Activated T-helper 1 cell treated with anti-CD3 and anti-CD28 coated beads, Interleukin-2, amount 50 U/mL, for 16 hours (primary cell): ENCODE measurements at places on chromosomes 1 and 21.

GRCh38 chr1:41924911-41925310, 6.2 kb upstream of the HIVEP3 start:
- no peak for DNase-seq

DNA sequence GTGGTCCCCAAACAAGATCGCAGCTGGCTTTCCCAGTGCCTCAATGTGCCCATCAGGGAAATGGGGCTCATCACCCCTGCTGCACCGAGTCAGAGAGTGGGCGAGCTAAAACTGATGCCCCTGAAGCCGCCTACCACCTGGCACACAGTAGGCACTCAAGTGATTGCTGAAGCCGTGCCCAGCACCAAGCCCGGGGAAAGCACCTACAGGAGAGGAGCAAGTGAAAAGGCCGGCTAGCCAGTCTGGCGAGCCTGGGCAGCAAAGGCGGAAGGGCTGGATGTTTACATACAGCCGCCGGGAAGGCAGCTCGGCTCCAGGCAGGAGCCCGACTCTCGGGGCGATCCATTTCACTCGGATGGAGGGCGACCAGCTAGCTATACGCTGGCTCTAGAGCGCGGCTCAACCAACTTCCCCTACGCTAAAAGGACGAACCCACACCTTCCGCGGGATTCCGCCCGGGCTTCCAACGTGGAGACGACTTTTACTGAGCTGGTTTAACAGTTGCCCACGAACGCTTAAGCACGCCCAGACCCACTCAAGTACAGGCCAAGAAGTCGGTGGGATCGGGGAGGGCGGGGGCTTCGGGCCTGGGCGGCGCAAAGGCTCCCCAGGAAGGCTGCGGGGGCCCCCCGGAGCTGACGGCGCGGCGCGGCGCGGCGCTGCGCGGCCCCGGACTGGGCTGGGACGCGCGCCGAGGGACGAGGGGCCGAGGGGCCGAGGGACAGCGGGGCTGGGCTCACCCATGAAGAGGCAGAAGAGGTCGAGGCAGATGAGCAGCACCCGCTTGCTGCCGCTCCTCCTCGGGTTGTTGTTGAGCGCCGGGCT, 1.0 kb downstream of the PLPP3 start:
- no peak for DNase-seq

DNA sequence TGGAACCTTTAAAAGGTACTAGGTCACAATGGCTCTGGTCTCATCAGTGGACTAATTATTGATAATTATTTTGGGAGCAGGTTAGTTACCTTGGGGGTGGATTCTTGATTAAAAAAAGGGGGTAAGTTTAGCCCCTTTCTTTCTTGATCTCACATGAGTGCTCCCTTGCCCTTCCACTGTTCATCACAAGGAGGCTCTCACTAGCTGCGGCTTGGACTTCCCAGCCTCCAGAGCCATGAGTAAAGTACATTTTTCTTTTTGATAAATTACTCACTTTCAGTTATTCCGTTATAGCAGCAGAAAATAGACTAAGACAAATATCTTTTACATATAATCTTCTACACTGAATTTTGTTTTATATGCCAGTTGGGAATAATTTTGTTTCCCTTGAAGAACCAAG, 254.8 kb upstream of the DEPDC1 start:
- DNase-seq = no peak

- DNase-seq = no peak
Observed at GRCh38 chr1:6279613-6280383, 18.9 kb upstream of the GPR153 start.

DNA sequence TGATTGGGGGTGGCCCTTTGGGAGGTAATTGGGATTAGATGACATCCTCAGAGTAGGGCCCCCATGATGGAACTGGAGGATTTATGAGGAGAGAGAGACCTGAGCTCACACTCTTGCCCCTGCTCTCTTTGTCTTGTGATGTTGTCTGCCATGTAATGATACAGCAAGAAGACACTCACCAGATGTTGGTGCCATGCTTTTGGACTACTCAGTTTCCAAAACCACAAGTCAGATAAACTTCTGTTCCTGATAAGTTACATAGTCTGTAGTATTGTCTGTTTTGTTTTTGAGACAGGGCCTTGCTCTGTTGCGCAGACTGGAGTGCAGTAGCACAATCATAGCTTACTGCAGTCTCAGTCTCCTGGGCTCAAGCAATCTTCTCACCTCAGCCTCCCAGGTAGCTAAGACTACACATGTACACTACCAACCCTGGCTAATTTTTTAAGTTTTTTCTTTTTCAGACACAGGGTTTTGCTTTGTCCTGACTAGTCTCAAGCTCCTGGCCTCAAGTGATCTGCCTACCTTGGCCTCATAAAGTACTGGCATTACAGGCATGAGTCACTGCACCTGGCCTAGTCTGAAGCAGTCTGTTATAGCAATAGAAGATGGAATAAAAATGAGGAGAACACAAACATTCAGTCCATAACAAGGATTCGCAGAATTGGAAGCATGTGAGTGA, 115.0 kb upstream of the GALNT2 start:
- no peak for DNase-seq

- no peak for DNase-seq
Observed at GRCh38 chr1:201933840-201934430, 12.4 kb downstream of the LMOD1 start.

GRCh38 chr1:156703336-156703735, 2.0 kb downstream of the CRABP2 start:
- DNase-seq = no peak

- no peak for DNase-seq
Observed at GRCh38 chr1:31166462-31166861, 73.2 kb downstream of the NKAIN1 start.

- no peak for DNase-seq
Observed at GRCh38 chr1:173507205-173507846, 30.2 kb downstream of the PRDX6 start.

GRCh38 chr1:104706631-104707147, 957.0 kb downstream of the AMY1C start:
- DNase-seq = no peak

DNA sequence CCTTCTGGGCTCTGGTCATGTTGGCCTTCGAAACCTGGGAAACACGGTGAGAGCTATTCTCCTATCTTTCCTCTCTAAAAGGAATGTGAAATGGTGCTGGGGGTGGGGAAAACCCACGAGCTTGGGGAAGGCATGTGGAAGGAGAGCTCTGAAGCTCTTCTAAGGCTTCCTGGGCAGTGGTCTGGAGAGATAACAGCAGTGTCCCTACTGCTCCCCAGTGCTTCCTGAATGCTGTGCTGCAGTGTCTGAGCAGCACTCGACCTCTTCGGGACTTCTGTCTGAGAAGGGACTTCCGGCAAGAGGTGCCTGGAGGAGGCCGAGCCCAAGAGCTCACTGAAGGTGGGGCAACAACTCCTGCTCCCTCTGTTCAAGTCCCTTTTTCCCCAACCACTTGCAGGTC, 2.8 kb downstream of the USP21 start:
- DNase-seq = no peak

DNA sequence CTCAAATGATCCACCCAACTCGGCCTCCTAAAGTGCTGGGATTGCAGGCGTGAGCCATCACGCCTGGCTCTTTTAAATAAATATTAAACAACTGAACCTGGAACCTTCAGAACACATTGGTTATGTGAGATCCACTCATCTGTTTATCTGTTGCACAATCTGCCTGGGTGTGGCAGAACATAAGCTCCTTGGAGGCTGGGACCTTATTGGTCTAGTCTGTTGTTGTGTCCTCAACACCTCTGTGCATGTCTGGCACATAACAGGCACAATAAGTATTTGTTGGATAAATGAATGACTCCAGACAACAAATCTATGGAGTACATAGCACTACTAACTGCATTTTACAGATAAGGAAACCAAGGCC, 4.1 kb upstream of the NBL1 start:
- no peak for DNase-seq

- no peak for DNase-seq
Observed at GRCh38 chr1:5686925-5687706, 305.1 kb downstream of the NPHP4 start.

- DNase-seq = no peak
Observed at GRCh38 chr21:35257413-35257812, 208.3 kb upstream of the RUNX1 start.

- DNase-seq = no peak
Observed at GRCh38 chr21:17784604-17785402, 34.4 kb downstream of the C21orf91 start.

DNA sequence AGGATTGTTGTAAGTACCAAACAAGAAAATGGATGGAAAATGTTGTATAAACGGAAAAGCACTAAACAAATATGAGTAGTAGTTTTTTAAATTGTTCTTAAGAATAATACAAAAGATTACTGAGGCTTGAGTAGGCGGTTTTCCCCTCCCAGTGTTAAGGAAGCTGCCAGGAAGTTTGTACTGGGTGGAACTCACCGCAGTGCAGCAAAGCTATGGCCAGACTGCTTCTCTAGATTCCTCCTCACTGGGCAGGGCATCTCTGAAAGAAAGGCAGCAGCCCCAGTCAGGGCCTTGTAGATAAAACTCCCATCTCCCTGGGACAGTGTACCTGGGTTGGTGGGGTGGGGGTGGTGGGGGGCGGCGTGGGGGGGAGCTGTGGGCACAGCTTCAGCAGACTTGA, 58.7 kb downstream of the XCL2 start:
- no peak for DNase-seq

- DNase-seq = peak; percentile 46
Observed at GRCh38 chr1:159132271-159132881, 39.0 kb upstream of the CADM3 start.

- no peak for DNase-seq
Observed at GRCh38 chr1:11483581-11484320, 4.8 kb downstream of the DISP3 start.

DNA sequence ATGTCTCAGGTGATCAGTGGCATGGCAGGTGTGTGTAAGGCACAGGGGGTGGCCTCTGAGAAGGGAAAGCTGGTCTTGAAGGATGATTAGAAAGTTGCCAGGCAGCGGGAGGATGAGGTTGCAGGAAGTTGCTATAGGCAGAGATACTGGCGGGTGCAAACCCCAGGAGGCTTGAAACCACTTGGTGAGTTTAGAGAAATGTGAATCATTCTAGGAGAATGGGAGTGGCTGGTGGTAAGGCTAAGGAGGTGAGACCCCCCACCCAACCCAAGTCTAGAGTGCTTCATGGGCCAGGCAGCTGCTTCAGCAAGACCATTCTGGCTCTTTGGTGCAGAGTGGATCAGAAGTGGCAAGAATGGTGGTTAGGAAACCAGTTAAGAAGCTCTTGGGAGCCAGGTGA, 9.0 kb downstream of the SH2D2A start:
- DNase-seq = no peak

DNA sequence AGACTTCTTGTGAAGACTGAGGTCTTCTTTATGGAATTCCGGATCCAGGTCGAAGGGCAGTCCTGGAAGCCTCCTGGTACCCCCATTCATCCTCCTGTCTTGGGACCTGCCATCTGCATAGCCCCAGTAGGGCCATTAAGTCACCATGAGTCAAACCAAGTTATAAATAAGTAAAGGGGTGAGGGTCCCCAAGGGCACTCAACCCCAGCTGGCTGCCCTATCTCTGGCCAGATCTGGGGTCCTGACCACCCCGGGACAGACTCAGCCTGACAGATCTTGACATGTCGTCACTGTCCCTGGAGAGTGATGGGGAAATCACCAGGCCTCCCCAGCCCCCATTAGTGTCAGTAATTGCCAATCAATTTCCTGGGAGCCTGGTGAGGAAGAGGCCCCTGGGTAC, 108.7 kb downstream of the EPHB2 start:
- DNase-seq = no peak

DNA sequence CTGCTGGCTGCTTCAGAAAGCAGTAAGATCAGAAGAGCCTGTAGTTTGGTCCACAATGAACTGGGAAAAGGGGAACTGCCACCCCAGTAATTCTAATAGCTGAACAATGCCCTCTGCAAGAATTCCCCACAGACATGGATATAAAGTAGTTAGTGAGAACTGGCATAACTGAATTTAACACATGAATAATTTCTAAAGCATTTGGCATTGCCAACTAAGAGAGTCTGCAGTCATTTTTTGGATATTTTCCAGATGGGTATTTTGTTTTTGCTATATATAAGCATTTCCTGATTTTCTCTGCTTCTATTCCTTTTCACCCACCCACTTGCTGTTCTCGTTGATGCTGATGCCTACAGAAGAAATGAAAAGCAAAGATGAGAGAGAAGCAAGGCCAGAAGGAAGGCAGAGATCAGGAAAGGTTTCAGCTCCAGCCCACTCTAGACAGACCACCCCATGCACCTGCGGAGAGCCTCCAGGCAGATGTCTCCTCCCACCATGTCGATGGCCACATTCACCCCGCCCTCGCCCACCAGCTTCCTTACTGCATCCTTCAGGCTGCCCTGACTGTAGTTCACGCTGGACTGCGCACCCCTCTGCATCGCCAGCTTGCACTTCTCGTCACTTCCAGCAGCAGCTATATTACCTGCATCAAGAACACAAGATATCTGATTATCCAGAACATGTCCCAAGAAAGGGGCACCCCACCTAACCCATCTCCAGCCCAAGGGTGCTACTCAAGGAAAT, 55.9 kb upstream of the SEC16B start:
- no peak for DNase-seq
